ENCODE measurements at places on chromosomes 13 and 19.

DNA sequence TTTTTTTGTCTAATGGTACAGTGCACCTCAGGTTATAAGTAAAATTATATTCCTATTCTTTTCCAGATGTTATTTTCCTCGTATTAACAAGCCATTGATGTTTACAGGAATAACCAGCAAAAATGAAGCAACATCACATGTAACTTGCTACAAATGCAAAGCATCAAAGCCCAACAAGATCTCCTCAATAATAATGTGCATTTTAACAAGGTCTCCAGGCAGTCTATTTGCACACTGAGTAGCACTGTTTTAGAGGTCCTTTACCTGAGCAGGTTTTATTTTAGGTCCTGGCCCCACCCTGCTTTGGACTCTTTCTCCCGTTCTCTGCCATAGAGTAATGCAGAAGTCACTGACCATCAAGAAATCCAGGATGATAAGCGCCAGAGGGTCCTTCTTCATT, 298.4 kb downstream of the FGF14 start:
- DNase-seq: no peak

- DNase-seq: no peak
These were observed 177.3 kb downstream of the TSHZ3 start for GRCh38 chr19:31171936-31172335.

DNA sequence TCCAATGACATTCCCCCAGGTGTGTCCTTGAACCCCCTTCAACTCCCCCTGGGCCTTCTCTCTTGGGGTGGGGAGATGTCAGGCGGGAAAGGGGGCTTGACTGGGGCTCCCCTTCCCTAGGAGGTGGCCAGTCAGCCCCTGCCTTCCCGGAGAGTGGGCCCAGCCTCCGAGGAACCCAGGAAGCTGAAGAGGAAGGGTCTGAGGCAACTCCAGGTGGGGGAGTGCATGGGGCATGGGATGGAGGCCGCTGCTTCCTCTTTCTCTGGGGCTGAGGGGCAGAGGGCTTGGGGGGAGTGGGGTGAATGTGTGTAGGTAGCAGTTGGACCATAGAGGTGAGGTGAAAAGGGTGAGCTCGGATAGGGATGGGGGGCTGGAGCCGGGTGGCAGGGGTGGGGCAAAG, 2.7 kb upstream of the INAFM1 start:
- DNase-seq: no peak

DNA sequence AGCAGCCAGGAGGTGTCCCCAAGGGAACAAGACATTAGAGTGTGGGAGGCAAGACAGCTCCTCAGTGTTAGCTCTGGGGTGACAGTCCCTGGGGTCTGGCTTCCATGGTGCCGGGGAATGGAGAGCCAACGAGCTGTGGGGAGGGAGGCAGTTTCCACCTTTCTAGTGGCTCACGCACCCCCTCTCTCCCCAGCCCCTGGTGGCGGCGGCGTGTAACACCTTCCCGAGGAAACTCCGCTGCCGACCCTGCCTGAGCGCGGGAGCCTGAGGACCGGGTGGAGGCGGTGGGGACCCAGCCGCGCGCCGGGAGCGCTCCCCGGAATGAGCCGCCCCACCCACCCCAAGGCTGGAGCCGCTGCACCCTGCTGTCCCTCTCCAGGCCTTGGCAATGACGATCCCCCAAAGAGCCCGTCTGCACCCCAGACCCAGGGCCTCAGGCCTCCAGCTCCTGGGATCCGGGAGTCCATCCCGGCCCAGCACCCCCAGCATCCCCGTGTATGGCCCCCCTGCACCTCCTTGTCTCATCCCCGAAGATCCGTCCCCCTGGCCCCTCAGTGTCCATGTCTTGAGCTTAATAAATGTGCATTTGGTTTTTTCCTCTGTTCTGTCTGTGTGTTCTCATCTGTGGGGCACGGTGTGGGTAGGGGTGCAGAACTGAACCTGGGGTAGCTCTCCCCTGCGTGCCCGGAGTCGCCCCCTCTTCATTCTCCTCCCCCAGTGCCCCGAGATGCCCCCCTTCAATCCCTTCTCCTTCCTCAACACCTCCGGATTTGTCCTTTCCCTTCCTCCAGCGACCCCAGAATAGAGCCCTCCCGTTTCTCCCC, 622 bp upstream of the FXYD5 start:
- no peak for DNase-seq

DNA sequence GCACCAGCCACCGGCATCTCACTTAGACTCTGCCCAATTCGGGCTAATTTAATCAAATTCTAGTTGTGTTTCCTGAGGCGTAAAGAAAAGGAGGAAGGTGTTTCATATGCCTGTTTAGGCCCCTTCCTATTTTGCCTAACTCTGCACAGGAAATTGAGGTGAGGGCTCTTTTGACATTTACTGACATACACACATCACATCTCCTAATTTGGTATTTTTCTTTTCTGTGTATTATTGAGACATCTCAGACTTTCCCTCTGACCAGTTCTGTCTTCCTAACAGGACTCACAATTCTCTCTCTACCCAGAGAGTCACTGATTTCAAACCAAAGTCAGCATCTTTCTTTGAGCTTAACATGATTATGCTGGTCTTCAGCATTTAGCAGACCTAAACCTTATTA, 7.9 kb downstream of the CEACAM3 start:
- no peak for DNase-seq

Measured in fibroblast of the aortic adventitia (primary cell).